ENCODE measurements at places on chromosomes 4 and X.

GRCh38 chrX:16771483-16772398 lies 14.5 kb upstream of the TXLNG start:
- no peak for DNase-seq

- no peak for DNase-seq
Measured at GRCh38 chr4:129092631-129093190, 628 bp downstream of the SCLT1 start.

DNA sequence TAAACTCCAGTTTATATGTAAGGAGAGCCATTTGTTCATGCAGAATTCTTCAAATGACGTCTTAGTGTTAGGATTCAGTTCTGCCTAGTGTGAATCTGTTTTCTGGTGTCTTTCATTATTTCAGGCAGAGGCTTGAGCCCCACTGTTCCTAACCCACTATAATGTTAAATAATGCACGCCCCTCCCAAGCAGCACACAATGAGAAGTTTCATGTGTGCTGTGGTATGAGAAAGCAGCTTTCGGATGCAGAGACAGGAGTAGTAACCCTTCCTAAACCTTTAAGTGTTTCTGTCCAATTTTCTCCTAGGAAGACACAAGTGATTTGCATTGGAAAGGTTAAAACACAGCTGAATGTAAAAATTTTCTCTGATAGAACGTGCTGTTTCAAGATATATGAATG lies 54.5 kb downstream of the TRIM2 start:
- no peak for DNase-seq

- peak; percentile 58 for DNase-seq
Measured at GRCh38 chrX:37781814-37782213, 2.0 kb downstream of the CYBB start.

- peak; percentile 66 for DNase-seq
Measured at GRCh38 chrX:48498374-48498809, 10.4 kb upstream of the PORCN start.

GRCh38 chr4:59060895-59061294 lies 1950.7 kb upstream of the IGFBP7 start:
- no peak for DNase-seq

GRCh38 chrX:35149517-35149916 lies 206.9 kb downstream of the FAM47B start:
- no peak for DNase-seq

GRCh38 chr4:142297313-142297712 lies 548.8 kb downstream of the INPP4B start:
- no peak for DNase-seq

- no peak for DNase-seq
Measured at GRCh38 chr4:182010876-182011275, 232.3 kb upstream of the TENM3 start.
